ENCODE measurements at places on chromosomes 3 and 15.
A peak's percentile ranks its signal among the peaks of the same experiment; 100 is the strongest.

DNA sequence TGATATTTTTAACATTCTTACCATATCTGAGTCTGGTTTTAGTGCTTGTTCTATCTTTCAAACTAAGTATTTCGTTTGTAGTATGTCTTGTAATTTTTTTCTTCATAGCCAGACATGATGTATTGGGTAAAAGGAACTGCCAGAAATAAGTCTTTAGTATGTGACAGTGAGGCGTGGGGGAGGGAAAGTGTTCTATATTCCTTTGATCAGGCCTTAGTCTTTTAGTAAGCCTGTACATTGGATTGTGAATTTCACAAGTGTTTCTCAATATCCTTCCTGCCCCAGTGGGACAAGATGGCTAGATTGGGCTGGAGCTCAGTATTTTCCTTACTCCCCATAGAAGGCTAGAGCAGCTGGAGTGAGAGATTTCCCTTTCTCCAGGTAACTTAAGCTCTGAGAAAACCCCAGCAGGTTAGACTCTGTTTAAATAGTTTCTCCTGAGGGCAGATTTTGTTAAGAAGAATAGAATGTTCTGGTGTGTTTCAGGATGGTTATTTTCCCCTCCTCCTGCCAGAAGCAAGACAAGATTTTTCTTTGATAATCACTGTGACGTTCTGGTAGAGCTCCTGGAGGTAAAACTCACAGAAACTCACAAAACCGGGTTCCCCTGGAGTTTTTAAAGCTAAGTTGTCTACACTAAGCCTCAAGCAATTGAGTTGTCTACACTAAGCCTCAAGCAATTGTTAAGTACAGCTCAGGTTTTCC lies 140.7 kb upstream of the ARPP21 start:
- DNase-seq, result no peak

DNA sequence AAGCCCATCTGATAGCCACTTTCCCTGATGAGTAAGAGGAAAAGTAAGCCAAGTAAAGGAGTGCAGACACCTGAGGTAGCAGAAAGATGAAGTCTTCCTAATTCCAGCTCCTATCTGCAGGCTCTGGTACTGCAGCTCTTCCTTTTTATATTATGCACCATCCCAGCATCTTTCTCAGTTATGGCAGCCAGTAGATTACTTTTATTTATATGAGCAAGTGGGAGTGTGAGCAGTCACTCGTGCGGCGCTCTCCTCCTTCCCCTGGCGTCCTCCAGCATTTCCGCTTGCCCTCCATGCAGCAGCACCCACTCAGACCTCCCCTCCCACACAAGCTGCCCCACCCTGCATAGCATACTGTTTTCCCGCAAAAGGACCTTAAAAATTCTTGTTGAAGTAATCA lies 465.9 kb upstream of the DPPA4 start:
- no peak for DNase-seq

GRCh38 chr15:34682674-34683073 lies 72.1 kb downstream of the GJD2 start:
- no peak for DNase-seq

GRCh38 chr15:76991048-76991447 lies 3.9 kb upstream of the PSTPIP1 start:
- DNase-seq, result no peak

DNA sequence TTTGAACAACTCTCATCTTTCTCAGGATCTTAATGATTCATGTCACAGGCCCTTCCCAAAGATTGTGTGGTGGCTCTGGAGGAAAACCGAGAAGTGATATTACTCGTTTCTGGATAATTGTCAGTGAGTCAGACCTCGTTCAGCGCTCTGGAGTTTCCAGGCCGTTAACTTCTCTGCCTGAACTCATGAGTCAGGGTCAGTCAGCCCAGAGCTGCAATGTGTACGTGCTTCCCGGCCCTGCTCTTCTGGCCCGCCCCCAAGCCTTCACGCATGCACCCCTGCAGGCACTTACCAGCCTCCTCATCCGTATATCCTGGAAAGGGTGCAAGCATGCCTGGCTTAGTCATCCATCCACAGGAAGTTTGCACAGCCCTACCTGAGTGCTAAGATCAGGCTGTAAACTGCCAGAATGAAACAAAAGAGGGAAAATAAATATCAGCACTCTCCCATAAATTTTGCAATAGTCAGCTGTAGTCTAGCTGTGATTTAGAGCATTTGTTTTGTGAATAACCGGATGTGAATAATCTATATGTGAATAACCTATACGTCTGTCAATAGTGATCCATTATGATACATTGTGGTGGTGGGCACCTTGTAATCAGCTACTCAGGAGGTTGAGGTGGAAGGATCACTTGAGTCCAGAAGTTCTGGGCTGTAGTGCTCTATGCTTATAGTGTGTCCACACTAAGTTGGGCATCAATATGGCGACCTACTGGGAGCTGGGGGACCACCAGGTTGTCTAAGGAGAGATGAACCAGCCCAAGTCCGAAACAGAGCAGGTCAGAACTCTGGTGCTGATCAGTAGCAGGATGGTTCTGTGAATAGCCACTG lies 35.3 kb upstream of the SEMA4B start:
- peak; percentile 99 for DNase-seq

GRCh38 chr15:41965441-41966413 lies 6.6 kb downstream of the EHD4 start:
- peak; percentile 22 for DNase-seq

DNA sequence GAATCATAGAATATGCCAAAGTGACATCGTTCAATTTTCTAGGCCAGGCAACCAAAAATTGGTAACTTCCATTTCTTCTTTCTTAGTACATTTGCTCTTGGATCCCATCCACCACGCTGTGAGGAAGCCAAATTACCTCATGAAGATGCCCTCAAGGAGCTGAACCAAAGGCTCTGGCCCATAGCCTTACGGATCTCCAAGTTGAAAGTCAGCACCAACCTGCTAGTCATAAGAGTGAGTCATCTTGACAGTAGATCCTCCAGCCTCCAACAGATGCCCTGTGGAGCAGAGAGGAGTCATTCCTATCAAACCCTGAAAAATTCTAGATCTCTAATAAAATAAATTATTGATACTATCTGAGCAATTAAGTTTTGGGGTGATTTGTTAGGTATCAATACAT lies 322.5 kb upstream of the COL8A1 start:
- peak; percentile 23 for DNase-seq

- no peak for DNase-seq
Observed at GRCh38 chr3:118541796-118542195, 492.9 kb downstream of the IGSF11 start.

DNA sequence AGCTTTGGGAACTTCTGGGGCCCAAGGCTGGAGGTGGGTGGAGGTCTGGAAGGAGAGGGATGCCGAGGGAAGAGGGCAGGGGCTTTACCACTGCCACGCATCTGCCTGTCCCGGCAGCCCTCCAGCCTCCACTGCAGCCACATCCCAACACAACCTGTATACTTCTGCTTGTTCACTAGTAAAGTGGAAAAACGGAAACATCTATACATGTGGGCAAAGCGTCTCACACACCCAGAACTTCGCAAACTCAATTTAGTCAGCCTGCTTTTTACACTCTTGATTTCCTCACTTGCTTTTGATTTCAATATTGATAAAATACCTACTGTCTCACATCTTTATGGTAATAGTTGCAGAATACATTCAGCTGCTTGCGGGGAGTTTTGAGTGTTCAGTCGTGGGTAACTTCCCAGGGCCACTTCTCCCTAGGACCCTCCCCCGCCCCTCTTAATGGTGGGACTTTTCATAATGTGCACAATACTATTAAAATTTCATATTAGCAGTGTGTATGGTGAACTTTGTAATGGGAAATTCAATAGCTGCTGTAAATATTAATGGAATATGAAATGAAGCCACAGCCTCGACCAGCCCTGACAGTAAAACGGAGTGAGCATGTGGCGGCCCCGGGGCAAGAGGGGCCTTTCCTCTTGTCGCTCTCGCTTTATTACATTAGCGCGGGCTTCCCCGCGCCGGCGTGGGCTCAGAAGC lies 85.2 kb downstream of the NR2F2 start:
- no peak for DNase-seq

DNA sequence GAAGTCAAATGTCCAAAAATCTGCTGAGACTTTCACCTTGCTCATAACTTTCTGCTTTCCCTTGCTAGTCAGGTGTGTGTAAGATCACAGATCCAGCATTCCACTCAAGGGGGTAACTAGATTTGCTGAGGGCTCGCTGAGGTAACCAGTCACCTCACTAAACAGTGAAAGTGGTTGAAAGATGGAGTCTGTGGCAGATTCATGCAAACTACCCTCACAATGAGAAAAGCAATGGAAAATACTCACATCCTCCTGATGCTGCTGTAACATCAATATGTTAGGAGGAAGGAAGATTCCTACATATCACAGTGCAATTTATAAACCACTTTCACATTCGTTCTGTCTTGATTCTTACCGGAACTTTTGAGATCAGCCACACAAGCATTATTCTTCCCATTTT lies 174.3 kb upstream of the BCL6 start:
- no peak for DNase-seq

GRCh38 chr3:12384451-12385233 lies 95.8 kb downstream of the PPARG start:
- DNase-seq, result no peak

DNA sequence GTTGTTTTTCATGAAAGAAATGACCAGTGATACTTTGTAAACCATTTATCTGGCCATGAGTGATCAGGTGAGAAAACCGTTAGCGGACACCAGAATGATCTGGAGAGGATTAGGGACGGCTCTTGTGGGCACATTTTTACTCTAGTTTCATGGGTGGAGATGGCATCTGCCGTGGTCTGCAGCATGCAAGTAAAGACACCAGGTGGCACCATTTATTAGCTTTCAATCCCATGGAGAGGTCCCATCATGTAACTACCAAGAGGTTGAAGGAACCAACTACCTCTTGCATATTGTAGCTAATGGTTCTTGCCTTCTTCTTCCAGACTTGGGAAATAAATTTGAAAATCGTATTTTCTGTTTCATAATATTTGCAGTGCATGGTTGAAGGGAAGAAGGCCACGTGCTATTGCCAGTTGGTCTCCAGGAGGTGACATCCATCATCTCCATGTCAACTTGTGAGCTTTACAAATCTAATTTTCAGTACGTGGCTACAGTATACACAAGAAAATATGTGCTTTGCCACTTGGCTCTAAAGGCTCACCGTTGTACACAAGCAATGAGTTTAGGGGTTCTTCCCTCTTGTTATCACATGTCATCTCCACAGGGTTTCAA lies 1.5 kb upstream of the MAPKBP1 start:
- DNase-seq, result peak; percentile 69

DNA sequence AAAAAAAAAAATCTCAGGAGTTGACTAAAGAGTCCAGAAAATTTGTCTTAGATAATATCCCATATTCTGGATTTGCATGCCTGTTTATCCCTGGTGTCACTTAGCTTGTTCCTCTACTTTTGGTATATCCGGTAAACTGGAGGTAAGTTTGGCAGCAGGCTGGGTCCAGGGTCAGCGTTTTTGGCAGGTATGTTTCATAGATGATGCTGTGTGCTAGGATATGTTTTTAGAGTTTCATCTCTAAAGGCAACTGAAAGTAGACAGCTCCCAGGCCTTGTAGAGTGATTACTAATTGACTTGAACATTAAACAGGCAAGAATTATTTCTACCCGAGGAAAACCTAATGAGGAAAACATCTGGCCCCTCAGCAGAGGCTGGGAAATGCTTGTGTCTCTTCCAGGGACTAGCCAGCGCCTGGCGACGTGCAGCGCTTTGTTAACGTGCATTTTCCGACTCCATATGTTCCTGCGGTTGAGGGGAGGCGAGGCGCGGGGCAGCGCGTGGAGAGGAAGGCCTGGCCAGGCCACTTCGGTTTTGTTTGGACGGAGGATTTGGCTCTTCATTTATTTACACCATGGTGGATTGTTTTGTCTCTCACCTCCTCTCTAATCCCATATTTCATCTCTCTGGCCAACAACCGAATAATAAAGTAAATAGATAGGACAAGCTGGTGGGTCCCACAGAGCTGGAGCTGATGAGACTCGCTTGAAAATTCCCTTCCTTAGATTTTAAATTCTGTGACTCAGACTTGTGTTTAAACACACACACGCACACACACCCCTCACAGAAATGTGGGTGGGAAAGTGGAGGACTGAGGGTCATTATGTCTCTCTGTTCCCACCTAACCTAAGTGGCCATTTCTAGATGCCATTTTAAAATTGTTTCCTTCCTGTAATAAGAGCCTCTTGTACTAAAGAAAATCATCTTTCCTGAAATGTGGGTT lies 65.3 kb downstream of the ASB7 start:
- peak; percentile 65 for DNase-seq

DNA sequence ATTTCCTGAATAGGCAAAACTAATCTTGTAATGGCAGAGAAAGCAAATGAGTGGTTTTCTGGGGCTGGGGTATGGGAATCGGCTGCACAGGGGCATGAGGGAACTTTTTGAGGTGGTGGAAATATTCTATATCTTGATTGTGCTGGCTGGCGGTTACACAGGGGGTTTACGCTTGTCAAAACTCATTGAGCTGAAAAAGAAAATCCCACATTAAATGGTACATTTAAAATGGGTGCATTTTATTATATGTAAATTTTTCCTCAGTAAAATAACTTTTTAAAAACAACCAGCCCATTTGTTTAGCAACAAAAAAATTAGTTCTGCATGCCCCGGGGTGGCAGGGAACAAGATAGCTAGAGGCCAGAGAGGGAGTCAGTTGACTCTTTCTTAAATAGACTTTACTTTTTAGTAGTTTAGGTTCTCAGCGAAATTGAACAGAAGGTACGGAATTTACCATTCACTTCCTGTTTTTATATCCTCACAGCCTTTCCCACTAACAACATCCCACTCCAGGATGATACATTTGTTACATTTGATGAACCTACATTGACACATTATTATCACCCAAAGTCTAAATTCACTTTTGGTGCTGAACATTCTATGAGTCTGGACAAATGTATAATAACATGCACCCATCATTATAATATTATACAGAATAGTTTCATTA lies 41.2 kb upstream of the BCL2A1 start:
- DNase-seq, result no peak

DNA sequence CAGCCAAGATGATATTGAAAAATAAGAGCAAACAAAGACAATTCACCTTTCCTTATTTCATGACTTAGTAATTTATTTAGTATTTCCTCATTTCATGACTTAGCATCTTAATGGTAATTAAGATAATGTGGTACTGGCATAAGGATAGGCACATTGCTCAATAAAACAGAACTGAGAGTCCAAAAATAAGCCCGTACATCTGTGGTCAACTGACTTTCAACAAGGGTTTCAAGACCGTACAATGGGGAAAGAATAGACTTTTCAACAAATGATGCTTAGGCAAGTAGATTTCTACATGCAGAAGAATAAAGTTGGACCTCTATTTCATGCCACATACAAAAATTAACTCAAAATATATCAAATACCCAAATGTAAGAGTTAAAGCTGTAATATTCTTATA lies 603 bp upstream of the PYDC2 start:
- no peak for DNase-seq

DNA sequence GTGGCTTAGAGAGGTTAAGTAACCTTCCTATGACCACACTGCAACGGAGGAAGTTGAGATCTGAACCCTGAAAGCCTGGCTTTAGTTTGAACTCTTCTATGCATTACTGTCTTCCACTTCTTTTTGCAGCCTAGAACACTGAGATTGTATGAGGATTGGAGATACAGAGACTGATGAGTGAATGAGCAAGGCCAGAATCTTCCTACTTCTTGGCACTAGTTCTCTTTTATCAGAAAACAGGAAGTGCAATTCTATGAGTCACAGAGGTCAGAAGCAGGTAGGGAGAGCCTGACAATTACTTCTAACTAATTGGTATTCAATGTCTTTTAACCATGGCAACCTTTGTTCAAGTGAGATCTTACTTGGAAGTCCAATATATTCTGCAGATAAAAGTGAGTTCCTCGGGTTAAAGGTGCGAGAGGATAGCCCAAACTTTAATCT lies 219.0 kb downstream of the SHQ1 start:
- DNase-seq, result no peak

Measured in fibroblast of skin of right quadriceps (primary cell).